Activated naive CD4-positive, alpha-beta T cell treated with anti-CD3 and anti-CD28 coated beads, Interleukin-2, amount 50 U/mL, for 72 hours (primary cell): ENCODE measurements at places on chromosomes 2 and 18.

GRCh38 chr2:226407135-226407534 is 392.5 kb downstream of the IRS1 start:
- no peak for DNase-seq

- DNase-seq, result no peak
Observed at GRCh38 chr2:197707316-197708213, 2.4 kb downstream of the MARS2 start.

DNA sequence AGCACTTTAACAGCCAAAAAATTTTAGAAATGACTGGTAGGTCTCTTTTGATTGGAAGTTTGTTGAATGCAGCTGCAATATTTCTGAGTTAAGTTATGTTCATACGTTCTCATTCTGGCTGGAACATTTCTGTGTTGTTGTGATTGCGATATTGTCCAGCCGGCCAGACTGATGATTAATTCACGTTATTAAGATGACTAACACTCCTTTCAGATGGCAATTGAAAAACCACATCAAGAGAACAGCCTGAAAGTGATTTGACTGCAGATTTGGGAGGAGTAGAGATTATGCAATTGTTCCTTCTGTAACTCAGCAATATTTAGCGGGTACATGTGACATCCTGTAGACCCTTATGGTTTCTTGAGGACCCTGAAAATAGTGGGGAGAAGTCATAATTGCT is 133.7 kb downstream of the FBXO15 start:
- no peak for DNase-seq

DNA sequence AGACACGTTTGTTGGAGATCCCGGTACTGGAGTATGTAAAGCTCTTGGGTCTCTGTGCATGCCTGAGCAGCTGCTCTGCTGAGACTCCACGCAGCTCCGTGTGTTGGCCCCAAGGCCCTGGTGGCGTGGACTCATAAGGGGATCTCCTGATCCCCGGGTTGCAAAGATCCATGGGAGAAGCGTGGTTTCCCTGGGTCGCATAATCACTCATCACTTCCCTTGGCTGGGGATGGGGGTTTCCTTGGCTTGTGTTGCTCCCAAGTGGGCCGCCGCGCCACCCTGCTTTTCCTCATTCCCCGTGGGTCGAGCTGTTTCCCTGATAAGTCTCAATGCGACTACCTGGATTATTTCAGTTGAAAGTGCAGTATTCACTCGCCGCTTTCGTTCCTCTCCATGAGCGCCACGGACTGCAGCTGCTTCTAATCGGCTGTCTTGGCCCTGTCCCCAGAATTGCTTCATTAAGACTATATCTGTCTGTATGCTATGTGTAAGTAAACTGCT is 76.0 kb downstream of the EPC2 start:
- DNase-seq, result no peak

DNA sequence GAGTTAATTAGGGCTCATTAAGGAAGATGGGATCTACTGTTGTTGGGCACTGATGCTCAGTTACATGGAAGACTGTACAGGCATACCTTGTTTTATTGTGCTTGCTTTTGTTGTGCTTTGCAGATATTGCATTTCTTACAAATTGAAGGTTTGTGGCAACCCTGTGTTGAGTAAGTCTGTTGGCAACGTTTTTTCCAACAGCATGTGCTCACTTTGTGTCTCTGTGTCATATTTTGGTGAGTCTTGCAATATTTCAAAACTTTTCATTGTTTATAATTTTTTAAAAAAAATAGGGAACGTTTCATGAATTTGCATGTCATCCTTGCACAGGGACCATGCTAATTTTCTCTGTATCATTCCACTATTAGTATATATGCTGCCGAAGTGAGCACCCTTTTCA is 15.6 kb downstream of the PHLPP1 start:
- DNase-seq, result no peak

DNA sequence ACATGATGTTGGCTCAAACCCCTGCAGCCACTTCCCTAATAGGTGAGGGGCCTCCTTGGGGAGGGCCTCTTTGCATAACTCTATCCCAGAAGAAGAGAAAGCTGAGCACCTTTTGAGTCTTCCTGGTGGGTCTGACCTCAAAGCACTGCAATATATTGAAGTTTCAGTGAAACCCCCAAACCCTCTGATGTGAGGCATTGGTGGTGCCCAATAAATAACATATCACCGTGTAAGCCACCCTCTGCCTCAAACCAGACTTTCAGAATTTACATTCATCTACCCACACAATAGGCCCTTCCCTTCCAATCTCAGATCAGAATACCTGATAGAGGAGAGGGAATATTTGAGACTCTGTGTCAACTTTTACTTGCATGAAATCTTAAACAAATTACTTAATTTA is 142.8 kb upstream of the STK17B start:
- no peak for DNase-seq

DNA sequence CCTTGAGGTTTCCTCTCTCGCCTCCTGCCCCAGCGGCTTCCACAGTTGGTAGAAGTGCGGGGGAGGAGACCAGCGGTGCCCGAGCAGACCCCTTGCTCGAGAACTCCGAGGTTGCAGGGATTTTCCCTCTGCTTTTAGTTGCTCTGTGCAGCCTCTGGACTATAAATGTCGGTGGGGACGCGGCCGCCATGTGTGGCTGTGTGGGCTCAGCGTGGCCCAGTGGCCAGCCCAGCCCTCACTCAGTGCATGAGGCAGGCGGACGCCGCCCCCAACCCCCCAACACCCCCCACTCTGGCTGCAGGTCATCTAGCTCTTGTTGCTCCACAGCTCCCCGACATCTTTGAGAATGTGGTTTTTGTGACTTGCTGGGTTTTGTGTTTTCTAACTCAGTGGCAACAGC is 15.3 kb upstream of the D2HGDH start:
- DNase-seq, result no peak

- no peak for DNase-seq
Observed at GRCh38 chr2:196220671-196221070, 49.3 kb upstream of the STK17B start.

- no peak for DNase-seq
Observed at GRCh38 chr2:37836711-37837110, 88.4 kb upstream of the RMDN2 start.

DNA sequence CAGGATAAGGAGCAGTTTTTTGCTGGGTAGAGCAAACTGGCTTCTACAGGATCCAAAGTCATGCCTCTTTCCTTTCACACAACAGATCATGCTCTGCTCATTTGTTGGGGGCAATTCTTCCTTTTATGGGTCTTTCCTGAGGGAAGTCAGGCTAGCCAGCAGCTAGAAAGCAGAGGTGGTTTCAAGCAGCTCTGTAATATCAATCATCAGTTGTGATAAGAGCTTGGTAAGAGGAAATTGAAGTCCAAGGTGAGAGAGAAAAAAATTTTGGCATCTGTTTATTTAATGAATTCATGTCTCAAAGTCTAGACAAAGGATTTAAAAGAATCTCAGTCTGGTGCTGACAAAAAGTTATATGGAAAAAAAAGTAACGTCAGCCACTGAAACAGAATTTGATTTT is 6.2 kb downstream of the TMEM87B start:
- no peak for DNase-seq

GRCh38 chr18:44851856-44852621 is 171.4 kb downstream of the SETBP1 start:
- no peak for DNase-seq

GRCh38 chr2:179096090-179096489 is 46.2 kb upstream of the CCDC141 start:
- DNase-seq, result no peak

DNA sequence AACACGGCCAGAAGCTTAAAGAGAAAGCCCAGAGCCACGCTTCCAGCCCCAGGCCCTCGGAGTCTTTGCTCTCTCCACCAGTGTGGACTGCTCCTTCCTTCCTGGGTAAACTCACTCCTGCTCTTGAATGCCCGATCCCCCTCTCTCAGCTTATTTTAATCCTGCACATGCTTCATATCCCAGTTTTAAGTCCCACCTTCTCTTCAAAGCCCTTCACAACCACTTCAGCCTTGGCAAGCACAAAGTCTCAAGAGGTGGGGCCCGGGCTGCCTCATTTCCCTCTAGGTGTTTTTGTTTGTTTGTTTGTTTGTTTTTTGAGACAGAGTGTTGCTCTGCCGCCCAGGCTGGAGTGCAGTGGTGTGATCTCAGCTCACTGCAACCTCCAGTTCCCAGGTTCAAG is 21.6 kb upstream of the CREG2 start:
- DNase-seq, result no peak

DNA sequence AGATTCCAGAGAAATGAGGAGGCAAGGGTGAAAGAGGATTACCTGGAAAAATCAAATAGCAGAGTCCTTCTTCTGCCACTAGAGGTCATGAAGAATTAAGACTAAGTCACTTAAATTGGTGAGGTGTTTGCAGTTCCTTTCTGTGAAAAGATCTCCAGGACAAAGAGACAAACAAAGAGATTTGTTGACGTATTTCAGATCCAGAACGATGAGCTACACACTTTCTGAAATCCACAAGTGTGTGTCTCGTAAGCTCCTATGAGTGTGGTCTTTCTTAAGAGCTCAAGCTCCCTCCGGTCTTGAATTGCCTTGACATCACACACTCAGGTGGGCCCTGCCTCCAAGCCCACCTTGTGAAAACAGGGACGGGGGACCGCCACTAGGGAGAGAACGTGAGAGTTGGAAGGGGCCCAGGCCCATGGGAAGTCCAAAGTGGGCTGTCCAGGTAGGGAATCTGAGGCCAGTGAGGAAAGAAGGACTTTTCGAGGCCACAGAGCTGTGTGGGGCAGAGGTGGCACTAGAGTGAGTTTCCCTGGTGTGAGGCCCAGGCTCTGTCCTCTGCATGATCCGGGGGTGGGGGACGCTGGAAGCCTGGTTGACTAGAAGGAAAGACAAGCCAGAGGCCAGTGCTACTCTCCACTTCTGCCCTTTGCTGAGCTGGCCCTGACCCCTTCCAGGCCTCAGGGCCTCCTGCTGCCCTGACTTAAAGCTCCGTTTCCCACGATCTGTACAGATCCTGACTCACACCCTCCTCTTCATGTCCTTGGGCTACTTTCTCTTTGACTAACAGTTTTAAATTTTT is 168.1 kb upstream of the NCK2 start:
- peak; percentile 17 for DNase-seq

- no peak for DNase-seq
Observed at GRCh38 chr2:210971431-210971830, 415.0 kb downstream of the CPS1 start.

- no peak for DNase-seq
Observed at GRCh38 chr2:191915750-191916149, 68.9 kb upstream of the CAVIN2 start.

- DNase-seq, result no peak
Observed at GRCh38 chr2:60442608-60443007, 110.8 kb downstream of the BCL11A start.

DNA sequence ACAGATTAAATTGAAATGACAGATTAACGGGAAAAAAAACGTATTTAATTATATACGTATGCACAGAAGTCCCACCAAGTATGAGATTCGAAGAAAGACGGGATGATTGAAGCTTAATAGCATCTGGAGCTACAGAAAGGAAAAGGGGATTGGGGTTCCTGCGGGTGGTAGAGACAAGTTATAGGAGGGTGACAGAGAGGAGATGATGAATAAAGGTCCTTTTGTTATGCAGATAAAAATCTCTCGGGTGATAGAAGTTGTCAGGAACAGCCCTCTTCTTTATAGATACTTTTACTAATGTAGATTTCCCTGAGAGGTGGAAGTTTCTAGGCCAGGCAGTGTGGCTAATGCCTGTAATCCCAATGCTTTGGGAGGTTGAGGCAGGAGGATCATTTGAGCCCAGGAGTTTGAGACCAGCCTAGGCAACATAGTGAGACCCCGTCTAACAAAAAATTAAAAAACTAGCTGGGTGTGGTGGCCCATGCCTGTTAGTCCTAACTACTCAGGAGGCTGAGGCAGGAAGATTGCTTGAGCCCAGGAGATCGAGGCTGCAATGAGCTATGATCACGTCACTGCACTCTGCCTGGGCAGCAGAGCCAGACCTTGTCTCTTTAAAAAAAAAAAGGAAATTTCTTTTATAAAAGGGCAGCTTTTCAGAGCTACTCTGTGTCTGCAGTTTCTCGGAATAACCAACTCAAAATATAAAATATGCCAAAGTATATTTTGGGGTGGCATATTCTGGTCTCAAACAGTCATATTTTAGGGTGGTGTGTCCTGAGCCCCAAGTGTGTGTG is 113.0 kb downstream of the STPG4 start:
- DNase-seq, result no peak

DNA sequence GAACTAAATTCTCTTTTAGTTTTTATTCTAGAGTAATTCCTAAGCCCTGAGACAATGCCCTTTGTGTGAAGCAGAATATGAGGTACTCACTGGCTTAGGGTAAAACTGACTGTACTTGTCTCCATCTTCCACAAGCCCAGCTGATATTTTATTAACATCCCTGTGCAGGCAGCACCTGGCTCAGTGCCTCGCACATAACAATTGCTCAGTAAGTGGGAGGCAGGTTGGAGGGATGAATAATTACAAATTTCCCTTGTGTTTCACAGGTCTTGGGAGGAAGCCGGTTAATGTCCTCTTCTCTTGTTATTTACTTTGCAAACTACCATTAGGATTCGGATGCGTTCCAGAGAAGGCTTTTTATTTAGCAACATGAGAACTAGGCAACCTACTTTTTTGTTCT is 249.8 kb upstream of the FSHR start:
- DNase-seq, result no peak

GRCh38 chr2:144943293-144943941 is 423.5 kb upstream of the ZEB2 start:
- no peak for DNase-seq

DNA sequence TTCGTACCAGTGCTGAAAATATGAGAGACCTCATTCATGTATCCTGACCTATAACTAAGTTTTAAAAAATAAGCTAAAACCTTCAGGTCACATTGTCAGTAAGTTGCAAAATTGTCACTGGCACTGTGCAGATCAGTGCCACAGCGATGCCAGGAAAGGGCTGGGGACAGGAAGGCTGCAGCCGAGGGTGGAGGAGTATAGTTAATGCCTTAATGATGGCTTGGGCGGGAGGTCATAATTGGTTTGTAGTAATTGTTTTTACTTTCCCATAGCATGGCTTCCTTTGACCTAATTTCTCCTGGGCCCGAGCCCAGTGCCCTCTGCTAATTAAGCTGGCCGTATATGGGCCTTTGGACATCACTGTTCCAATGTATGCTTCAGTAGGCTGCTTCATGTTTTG is 47.2 kb upstream of the RAB12 start:
- no peak for DNase-seq

GRCh38 chr2:84906108-84906899 is 848 bp downstream of the TMSB10 start:
- peak; percentile 44 for DNase-seq

GRCh38 chr2:231613331-231613662 is 20.6 kb downstream of the TEX44 start:
- no peak for DNase-seq

GRCh38 chr18:24544949-24545348 is 84.5 kb downstream of the HRH4 start:
- DNase-seq, result no peak

DNA sequence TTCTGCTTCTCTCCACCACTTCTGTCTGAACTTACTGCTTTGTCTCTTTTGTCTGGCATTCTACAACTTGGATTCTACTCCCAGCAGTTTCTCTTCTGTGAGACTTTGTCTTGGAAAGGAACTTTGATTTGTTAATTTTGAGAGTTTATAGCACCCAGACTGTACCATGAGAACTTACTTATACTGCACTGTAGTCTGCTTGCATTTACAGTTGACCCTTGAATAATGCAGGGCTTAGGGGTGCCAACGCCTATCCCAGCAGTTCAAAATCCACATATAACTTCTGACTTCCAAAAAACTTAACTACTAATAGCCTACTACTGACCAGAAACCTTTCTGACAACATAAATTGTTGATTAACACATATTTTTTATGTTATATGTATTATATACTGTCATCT is 55.5 kb downstream of the DYNC1I2 start:
- DNase-seq, result no peak

- no peak for DNase-seq
Observed at GRCh38 chr2:118222672-118223421, 134.6 kb downstream of the INSIG2 start.
